ENCODE measurements at places on chromosomes 13 and 19. TPM values are rescaled to one million over a fixed set of nuclear protein-coding genes. Genes with fewer than 3 reads are reported as not detected.
A peak's percentile ranks its signal among the peaks of the same experiment; 100 is the strongest.

The PROSER3 gene
- total RNA-seq: 16.6 TPM

The PLVAP gene
- total RNA-seq: 0.41 TPM

The PLA2G4C gene
- 5.9 TPM for total RNA-seq

The DNM2 gene
- 93.7 TPM for total RNA-seq

DNA sequence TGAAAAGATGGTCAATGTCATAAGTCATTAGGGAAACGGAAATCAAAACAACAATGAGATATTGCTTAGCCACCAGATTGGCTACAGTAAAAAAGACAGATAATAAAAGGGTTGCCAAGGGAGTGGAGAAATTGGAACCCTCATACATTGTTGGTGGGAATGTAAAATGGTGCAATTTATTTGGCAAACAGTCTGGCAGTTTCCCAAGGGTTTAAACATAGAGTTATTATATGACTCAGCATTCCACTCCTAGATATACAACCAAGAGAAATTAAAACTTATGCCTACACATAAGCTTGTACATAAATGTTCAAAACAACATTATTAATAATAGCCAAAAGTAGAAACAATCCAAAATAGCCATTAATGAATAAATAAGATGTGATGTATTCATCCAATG lies 9.9 kb upstream of the ZNF227 start:
- H3K27me3 ChIP-seq: no peaks in the 10 kb centered on the region
- H3K27ac ChIP-seq: no peak overlapping the region
- H3K4me3 ChIP-seq: no peak overlapping the region
- H3K36me3 ChIP-seq: no peaks in the 10 kb centered on the region
- no peaks in the 10 kb centered on the region for H3K4me1 ChIP-seq

GRCh38 chr19:43425567-43426392 lies 11.1 kb downstream of the TEX101 start:
- H3K36me3 ChIP-seq: no peaks in the 10 kb centered on the region
- no peak overlapping the region for H3K4me3 ChIP-seq

DNA sequence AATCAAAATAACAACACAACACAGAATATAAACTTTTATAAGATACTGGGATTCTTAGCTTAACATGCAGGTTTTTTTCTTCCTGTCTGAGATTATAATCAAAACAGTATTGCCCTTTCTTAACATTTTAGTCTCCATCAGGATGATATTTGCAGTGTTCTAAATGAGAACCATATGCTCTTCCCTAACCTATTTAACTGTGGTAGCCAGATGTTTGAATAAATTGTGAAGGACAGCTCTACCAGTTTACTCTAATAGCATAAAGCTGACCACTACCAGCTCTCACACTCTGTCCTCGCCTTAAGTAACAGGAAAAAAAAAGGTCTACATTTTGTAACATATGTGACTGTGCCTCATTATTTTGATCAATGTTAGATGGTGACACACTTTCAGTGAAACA lies 618.7 kb upstream of the SGCG start:
- no peak overlapping the region for H3K4me3 ChIP-seq
- H3K27me3 ChIP-seq: no peaks in the 10 kb centered on the region
- H3K4me1 ChIP-seq: no peaks in the 10 kb centered on the region
- no peak overlapping the region for H3K27ac ChIP-seq
- H3K36me3 ChIP-seq: no peaks in the 10 kb centered on the region
- no peak for DNase-seq

GRCh38 chr19:40806423-40807146 lies 7.6 kb downstream of the EGLN2 start:
- peak; percentile 89 for DNase-seq
- H3K4me3 ChIP-seq: no peak overlapping the region
- peaks cover 57% of the 10 kb centered on the region for H3K4me1 ChIP-seq
- peaks cover 4% of the 10 kb centered on the region for H3K36me3 ChIP-seq
- H3K27me3 ChIP-seq: no peaks in the 10 kb centered on the region

DNA sequence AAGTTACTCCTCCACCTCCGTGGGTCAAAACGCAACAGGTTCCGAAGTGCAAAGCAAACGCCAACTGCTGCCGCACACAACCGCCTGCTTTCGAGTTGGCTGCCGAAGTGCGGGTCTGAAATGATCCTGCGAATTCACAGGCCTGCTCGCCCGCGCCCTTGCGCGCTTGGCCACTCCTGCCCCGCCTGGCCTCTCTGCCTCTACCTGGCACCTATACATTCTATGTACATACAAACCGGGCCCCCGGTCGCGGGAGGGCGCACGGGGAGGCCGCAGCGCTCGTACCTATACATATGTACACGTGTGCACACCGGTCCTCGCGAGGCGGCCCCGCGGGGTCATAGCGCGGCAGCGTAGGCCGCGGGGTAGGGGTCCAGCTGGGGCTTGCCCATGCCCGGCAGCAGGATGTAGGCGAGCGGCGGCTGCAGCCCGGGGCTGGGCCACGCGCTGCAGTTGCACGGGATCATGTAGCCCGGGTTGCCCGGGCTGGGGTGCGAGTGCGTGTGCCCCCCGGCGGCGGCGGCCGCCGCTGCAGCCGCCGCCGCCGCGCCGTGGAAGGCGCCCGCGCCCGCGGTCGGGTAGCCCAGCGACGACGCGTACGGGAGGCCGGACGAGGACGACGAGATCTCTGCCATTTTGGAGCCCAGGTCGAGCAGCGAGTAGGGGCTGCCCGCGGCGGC lies 1.3 kb downstream of the SOX21 start:
- no peak overlapping the region for H3K27ac ChIP-seq
- no peak for DNase-seq
- no peaks in the 10 kb centered on the region for H3K4me1 ChIP-seq
- H3K4me3 ChIP-seq: no peak overlapping the region
- H3K36me3 ChIP-seq: no peaks in the 10 kb centered on the region

DNA sequence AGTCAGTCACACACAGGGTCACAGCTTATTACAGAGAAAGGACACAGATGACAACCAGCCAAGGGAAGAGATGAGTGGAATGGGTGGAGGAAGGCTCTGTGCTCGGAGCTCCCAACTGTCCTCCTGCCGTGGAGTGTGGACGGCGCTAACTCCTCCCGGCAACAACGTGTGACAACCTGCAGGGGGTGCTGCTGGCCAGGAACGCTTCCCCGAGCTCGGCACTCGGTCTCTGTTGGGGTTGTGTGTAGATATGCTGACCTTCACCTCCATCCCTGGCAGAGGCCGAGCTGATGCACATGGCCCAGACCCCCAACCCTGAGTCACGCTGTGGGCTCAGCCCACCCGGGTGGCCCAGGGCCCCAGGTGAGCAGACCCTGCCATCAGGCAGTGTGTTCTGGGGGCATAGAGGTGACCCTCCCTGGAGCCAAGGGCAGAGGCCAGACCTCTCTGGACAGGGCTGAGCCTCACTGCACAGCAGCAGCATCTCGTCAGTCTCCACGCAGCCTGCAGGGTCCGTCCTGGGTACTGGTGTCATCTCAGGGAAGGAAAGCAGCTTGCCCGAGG lies 14.1 kb downstream of the ZNF444 start:
- H3K4me1 ChIP-seq: no peaks in the 10 kb centered on the region
- H3K36me3 ChIP-seq: peaks cover 4% of the 10 kb centered on the region
- no peak for DNase-seq
- H3K27me3 ChIP-seq: no peaks in the 10 kb centered on the region
- no peak overlapping the region for H3K27ac ChIP-seq
- no peak overlapping the region for H3K4me3 ChIP-seq

DNA sequence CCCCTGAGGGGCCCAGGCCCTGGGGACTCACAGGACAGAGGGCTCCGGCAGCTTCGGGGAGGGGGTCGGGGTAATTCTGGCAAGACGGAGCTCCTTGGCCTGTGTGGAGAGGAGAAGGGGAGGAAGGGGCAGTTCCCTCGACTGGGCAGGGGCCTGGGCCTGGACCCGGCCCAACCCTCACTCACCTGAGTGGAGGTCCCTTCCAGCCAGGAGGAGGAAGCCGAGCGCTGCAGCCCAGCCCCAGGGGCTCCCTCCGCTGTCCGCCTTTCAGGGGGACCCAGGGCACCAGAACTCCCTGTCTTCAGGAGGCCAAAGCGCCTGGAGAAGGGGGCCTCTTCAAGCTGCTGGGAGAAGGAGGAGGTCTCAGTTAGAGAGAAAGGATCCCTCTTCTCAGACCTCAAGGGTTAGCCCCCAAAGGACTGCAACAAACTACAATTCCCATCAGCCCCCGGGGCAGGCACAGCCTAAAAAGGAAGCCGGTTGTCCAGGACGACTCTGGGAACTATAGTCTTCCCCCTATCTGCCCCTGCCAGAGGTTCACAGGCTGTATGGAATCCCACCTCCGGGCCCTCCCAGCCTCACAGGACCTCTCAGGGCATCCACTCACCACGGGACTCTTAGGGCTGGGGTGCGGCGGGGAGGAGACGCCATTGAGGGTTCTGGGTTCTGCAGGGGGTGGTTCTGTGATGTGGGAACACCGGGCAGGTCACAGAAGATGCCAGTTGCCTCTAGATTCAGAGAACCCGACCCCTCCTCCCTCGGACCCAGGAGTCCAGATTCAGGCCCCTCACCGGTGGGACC lies 19.8 kb downstream of the EPS8L1 start:
- peak; percentile 74 for DNase-seq
- H3K4me3 ChIP-seq: no peak overlapping the region

- H3K36me3 ChIP-seq: no peaks in the 10 kb centered on the region
- H3K4me1 ChIP-seq: peaks cover 26% of the 10 kb centered on the region
- no peak for DNase-seq
- H3K27ac ChIP-seq: no peak overlapping the region
Observed at GRCh38 chr19:31592456-31592855, 243.2 kb upstream of the TSHZ3 start.

GRCh38 chr19:57053401-57053800 lies 66.4 kb upstream of the USP29 start:
- no peak overlapping the region for H3K27ac ChIP-seq
- no peaks in the 10 kb centered on the region for H3K36me3 ChIP-seq
- H3K27me3 ChIP-seq: no peaks in the 10 kb centered on the region
- DNase-seq: no peak

DNA sequence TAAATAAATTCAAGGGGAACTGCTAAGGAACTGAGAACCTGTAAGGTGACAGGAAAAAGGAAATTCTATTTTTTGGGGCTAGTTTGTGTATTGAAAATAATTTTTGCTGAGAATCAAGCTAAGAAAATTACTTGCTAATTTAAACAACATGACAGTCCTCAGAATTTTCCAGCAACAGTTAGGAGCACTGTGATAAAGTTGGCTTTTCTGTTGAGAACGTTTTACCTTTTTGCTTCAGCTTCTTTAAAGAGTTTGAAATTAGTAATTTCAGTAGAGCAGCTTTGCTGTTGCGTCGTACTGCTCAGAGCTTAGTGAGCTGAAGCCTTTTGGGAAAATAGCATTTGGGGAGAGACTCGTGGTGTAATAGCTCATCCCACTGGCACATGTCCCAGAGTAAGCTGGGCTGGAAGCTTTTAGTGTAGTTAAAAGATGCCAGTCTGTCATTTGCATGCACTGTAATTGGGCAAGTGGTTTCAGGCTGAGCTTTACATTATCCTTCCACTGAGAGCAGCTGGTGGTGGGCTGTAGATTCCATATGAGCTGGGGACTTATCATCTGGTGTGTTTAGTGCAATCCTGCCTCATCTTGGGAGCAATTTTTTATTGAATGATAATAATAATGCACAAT lies 69.8 kb downstream of the LRCH1 start:
- H3K27ac ChIP-seq: no peak overlapping the region
- no peak overlapping the region for H3K4me3 ChIP-seq
- no peaks in the 10 kb centered on the region for H3K36me3 ChIP-seq
- H3K27me3 ChIP-seq: no peaks in the 10 kb centered on the region
- DNase-seq: peak; percentile 22
